GM12864 (cell line): ENCODE measurements at places on chromosomes 11 and 22.

- DNase-seq: no peak
Measured at GRCh38 chr11:34274712-34275398, 83.0 kb downstream of the ABTB2 start.

DNA sequence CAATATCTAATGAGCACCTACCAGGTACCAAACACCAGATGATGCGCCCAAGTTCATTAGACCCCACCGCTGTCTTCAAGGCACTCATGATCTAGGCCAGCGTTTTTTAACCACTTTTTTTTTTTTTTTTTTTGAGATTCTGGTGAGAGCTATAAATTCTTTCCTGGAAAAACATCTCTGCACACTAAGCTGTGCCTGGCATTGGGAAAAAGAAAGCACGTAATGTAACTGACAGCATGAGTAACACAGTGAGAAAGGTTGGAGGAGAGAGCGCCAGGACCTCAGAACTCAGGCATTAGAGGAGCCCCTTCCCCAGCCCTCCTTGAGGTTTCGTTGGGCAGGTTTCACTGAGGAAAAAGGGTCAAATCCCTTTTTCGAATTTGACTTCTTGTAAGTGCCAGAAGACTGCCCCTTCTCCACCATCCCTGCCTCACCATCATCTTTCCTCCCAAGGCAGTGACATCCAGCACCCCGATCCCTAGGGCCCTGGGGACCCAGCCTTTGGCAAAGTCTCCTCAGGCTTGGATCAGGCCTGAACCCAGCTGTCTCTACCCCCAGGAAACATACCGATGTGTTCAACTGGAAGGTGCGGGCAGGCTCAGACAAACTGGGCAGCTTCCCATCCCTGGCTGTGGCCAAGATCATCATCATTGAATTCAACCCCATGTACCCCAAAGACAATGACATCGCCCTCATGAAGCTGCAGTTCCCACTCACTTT is 26.1 kb upstream of the SMIM35 start:
- no peak for DNase-seq

- DNase-seq: peak; percentile 70
Measured at GRCh38 chr11:9280655-9281301, 15.6 kb upstream of the DENND5A start.

DNA sequence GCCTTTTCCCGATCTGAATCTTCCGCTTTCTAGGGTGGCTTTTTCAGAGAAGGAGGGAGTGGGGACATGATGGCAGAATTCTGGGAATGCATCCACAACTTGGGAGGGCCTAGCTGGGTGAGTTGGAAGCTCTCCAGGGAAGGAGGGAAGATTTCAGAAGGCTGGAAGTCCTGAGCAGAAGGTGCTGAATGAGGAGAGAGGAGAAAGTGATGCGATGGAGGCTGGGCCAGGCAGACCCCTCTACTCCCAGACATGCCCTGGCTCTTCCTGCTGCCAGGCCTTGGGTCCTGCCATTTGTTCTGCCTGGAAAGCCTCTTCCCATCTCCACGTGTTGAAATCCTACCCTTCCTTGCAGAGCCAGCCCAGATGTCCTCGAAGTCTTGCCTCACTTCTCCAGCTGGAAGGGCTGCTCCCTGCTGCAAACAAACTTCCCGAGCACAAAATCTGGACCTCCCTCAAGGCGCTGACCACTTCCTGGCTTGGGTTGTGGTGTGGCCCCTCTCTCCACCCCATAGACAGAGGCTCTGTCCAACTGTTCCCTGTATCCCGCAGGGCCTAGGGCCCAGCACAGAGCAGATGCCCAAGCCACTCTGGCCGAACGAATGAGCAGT is 16.8 kb downstream of the LRRC32 start:
- no peak for DNase-seq
